Activated naive CD4-positive, alpha-beta T cell treated with anti-CD3 and anti-CD28 coated beads, Interleukin-2, amount 50 U/mL, for 72 hours (primary cell): ENCODE measurements at places on chromosomes 5 and 9. TPM values are rescaled to one million over a fixed set of nuclear protein-coding genes. Genes with fewer than 3 reads are reported as not detected.

The TAF11L10 gene
- not detected for total RNA-seq

The HOMER1 gene
- 8.5 TPM for total RNA-seq

The DIRAS2 gene
- not detected for total RNA-seq

The C9orf43 gene
- total RNA-seq, result 0.68 TPM

The PRDM9 gene
- not detected for total RNA-seq

The NR5A1 gene
- not detected for total RNA-seq

The PCAT7 gene
- not detected for total RNA-seq

The LCN10 gene
- total RNA-seq, result 0.89 TPM

The HTR4 gene
- total RNA-seq, result not detected

The SLC1A1 gene
- not detected for total RNA-seq

The ANKS6 gene
- 18.6 TPM for total RNA-seq

The GRPEL2 gene
- 26.9 TPM for total RNA-seq

The UNC5A gene
- not detected for total RNA-seq
